ENCODE measurements at places on chromosomes 1 and 21. TPM values are rescaled to one million over a fixed set of nuclear protein-coding genes. Genes with fewer than 3 reads are reported as not detected.

The CYP2J2 gene
- total RNA-seq = 21.7 TPM

The OR2L8 gene
- total RNA-seq = not detected

DNA sequence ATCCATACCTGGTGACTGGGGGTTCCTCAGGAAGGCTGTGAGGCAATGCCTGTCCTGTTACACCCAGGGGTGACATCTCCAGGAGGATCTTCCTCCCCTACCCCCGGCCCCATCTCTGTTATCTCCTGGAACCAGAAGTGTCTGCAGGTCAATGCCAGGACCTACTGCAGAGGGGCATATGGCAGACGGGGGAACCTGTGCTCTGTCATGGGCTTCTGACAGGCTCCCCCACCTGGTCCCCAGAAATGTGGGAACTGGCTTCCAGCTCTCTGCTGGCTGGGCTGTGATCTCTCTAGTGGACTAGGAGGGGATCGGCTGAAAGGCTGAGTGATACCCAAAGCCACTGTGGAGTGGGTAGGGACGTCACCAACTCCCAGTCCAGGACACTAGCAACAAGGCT is 21.0 kb downstream of the KCND3 start:
- no peak for DNase-seq

DNA sequence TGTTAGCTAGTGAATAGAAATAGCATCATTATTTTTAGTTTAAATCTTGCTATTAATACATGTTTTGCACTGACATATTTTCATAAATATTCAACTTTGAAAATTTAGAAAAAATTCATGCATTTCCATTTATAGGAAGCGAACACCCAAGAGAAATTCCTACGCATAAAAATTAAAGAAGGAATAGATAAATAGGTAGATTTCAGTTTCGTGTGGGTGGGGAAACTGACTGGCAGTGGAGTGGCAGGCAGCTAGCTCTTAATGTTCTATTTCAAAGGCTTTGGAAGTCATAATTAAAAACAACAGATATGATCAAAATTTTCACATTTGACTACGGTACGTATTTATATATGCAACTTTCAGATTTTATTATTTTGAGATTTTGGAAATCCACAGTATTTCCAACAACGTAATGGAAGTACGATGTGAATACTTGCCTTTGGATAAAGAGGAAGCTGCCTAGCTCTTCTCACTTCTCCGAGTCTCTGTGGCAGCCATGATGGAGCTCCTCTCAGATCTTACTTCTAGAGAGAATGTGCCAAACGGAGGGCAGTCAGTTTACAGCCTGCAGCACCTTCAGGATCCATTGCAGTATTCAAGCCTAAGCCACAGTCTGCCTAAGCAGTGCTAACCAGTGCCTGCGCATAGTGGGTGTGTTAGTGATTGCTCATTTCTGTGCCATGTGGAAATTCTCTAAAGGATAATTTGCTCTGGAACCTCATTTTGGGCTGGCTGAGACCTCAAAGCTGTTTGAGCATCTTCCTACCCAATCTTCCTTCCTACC is 62.9 kb upstream of the RGS4 start:
- no peak for DNase-seq

DNA sequence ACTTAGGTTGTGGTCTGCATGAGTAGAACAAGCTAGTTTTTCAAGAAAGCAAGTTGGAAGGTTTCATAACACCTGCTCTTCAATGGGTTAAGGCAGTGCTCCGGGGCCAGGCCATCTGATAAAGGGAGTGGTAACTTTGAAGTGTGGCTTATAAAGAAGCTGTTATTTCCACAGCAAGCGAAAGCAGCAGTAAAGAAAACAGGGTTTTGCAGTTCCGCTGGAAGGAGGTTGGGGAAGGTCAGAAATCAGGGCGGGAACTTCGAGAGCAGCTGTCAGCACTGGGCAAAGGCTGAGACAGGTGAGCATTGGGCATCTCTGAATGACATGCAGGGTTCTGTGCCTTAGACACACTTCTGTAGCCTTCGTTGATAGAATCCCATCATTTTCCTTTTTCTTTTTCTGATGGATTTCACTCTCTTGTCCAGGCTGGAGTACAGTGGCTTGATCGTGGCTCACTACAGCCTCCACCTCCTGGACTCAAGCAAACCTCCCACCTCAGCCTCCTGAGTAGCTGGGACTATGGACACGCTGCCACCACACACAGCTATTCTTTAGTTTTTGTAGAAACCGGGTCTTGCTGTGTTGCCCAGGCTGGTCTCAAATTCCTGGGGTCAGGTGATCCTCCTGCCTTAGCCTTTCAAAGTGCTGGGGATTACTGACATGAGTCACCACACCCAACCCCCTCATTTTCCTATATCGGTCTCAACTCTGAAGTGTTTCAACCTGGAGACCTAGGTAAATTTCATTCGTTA is 20.5 kb downstream of the TMEM51 start:
- DNase-seq = no peak

DNA sequence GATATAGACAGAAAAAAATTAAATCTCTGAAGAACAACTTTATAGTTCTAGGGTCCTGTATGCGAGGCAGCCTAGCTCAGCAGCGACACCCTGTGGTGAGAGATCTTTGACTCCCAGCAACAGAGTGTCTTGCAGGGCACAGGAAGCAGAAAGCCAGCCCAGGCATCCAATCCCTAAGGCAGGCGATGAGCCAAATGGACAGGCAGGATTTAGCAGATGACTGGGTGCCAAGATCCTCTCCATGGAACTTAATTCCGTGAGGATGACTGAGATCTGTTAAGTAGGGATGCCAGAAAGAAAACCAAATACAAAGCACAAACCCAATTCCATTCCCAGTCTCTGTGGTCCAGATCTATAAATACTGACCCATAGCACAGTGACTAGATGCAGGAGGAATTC is 38.8 kb downstream of the HLCS start:
- peak; percentile 88 for DNase-seq

DNA sequence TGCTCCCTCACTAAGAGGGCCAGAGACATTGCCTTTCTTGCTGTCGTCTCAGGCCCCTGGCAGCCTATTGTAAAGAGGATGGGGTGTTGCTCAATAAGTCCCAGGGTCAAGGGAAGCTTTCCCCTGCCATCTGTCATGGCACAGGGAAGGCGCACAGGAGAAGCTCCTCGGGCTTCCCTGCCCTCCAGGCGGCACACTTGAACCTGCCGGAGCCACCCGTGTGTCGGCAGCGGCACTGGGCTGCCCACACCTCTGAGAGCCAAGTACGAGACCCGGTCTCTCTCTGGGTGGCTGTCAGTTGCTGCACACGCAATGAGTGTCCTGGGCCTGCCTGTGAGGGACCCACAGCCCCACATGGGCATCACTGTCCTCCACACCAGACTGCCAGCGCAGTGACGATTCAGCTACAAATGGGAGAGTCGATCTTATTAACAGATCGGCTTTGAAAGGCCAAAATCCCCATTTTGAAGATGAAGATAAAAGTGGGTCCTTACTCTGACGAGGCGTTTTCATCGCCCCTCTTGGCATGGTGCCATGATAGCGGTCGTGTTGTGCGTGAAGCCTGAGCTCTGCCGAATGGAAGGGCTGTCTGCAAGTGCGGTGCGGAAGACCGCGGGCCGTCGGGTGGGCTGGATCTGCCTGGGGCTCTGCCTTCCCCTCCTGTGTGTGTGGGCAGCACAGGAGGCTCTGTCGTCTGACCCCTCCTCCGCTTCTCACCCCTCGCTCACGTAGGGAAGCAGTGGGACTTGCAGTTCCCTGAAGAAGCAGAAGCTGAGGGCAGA is 29.2 kb upstream of the PDXK start:
- DNase-seq = no peak

The PTPRC gene
- 4.6 TPM for total RNA-seq

The REG4 gene
- total RNA-seq = not detected

The CDC42BPA gene
- 14.1 TPM for total RNA-seq

The SLAMF8 gene
- total RNA-seq = 1.3 TPM

DNA sequence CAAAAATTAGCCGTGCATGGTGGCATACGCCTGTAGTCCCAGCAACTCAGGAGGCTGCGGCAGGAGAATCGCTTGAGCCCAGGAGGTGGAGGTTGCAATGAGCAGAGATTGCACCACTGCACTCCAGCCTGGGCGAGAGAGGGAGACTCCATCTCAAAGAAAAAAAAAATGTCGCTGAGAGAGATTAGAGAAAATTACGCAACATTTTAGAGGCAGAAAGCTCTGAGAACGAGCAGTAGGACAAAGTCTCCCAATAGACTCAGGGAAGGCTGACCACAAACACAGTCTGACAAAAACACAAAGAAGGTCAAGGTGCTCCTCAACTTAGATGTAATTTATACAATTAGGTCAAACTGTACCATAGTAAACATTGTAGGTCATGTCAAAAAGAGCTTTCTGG is 367.6 kb upstream of the ZRANB2 start:
- no peak for DNase-seq

DNA sequence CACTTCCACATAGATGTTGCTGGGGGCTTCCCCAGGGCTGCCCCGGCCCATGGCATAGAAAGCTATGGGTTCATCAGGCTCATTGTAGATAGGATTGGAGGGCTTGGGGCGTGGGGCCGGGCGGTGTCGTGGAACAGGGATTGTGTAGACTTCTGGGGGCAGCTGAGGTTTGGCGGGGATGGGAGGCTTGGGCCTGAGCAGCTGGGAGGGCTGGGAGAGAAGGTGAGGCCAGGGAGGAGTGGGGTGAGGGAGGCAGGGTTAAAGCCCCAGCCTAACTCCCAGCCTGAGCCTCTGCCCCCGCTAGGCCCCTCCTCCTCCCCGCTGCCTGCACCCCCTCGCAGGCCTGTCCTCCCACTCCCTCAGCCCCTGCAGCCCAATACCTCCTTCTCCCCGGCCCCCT is 7.4 kb downstream of the SH2D2A start:
- no peak for DNase-seq

The FCGR3B gene
- 3.6 TPM for total RNA-seq

The OR2G6 gene
- not detected for total RNA-seq

- peak; percentile 81 for DNase-seq
Observed at GRCh38 chr1:155176544-155177071, 3.0 kb downstream of the TRIM46 start.

- DNase-seq = no peak
Observed at GRCh38 chr1:224170748-224171478, 12.1 kb upstream of the DEGS1 start.

The OR6N1 gene
- total RNA-seq = not detected

DNA sequence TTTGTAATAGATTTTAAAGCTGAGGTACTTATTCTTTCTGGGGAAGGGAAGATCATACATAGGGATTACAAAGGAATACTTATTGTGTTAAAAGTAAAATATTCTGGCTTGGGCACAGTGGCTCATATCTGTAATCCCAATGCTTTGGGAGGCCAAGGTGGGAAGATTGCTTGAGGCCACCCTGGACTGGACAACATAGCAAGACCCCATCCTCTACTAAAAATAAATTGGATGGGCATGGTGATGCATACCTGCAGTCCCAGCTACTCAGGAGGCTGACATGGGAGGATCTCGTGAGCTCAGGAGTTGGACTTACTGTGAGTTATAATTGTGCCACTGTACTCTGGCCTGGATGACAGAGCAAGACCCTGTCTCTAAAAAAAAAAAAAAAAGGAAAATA is 27.6 kb downstream of the GABPB2 start:
- no peak for DNase-seq

DNA sequence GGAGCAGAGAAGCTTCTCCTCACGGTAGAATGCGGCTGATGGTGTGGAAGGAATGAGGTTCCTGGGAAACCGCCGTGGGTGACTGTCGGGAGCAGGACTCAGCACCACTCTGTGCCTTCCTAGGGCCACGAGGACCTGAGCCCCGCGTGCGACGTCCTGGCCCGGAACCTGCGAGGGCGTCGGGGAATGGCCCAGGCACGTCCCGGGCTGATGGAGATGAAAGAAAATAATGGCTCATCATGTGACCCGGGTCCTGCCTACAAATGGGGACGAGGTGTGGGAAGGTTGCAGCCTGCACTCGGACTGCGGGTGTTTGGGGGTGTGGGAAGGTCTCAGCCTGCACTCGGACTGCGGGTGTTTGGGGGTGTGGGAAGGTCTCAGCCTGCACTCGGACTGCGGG is 25.1 kb upstream of the TTLL10 start:
- DNase-seq = no peak

GRCh38 chr1:151807766-151808165 is 2.5 kb upstream of the LINGO4 start:
- DNase-seq = no peak

- peak; percentile 32 for DNase-seq
Observed at GRCh38 chr1:227918736-227919135, 29.0 kb downstream of the WNT9A start.

The ECM1 gene
- 3.6 TPM for total RNA-seq

The FOXD2 gene
- 0.10 TPM for total RNA-seq

- no peak for DNase-seq
Observed at GRCh38 chr1:31507676-31508530, 68.4 kb upstream of the TINAGL1 start.

- no peak for DNase-seq
Observed at GRCh38 chr1:109578947-109579443, 30.6 kb downstream of the GNAI3 start.

The SPRR2F gene
- not detected for total RNA-seq

The HJV gene
- 354 TPM for total RNA-seq

DNA sequence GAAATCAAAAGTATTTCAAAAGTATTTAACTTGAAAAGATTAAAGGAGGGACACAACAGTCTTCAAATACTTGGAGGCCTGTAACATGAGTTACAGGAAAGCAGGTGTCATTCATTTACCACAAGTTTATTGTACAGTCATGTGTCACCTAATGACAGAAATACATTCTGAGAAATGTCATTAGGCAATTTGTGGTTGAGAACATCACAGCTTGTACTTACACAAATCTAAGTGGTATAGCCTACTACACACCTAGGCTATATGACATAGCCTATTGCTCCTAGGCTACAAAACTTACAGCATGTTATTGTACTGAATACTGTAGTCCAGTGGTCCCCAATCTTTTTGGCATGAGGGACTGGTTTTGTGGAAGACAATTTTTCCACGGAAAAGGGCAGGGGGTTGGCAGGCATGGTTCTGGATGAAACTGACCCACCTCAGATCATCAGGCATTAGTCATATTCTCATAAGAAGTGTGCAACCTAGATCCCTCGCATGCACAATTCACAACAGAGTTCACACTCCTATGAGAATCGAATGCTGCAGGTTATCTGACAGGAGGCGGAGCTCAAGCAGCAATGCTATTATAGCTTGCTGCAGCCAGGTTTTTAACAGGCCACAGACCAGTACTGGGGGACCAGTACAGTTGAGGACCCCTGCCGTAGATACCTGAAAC is 25.0 kb upstream of the PHTF1 start:
- DNase-seq = no peak

- DNase-seq = no peak
Observed at GRCh38 chr1:115677565-115677964, 35.8 kb downstream of the VANGL1 start.

- no peak for DNase-seq
Observed at GRCh38 chr1:72837781-72838180, 555.4 kb upstream of the NEGR1 start.
